ENCODE measurements at places on chromosomes 3 and 15.

DNA sequence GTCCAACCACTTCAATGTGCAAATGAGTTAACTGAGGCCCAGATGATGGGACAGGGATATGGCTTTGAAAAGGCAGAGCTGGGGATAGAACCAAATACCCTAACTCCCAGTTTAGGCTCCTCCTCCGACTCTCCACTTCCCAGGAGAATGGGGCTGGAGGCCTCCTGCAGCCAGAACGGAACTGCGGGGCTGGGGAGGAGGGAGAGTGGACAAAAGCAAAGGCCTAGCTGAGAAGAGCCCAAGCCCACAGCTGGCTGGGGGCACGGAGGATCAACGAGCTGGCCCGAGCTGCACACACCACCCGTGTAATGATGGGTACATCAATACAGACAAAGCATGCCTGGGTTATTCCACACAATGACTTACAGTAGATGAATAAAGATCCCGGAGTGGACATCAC lies 74.8 kb downstream of the NUP210 start:
- DNase-seq = no peak

- DNase-seq = no peak
Observed at GRCh38 chr15:28868744-28869345, 16.9 kb upstream of the APBA2 start.

- no peak for DNase-seq
Observed at GRCh38 chr3:38314112-38314763, 32.1 kb downstream of the SLC22A14 start.

DNA sequence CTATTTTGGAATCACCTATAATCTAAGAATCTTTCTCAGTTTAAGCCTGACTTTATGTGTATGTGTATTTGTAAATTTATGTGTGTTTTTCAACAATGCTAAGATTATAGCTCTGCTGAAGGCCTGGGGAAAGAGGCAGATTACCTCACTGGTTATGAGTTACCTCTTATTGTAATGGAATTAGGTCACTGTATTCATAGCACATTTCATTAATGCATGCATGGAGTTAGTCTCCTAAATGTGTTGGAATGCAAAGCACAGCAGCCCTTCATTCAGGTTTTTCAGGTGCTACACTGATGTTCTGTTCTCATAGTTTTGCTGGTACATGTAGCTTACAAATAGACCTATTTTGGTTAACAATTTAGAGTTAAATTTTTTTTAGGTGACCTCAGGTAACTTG lies 9.5 kb downstream of the GPR87 start:
- DNase-seq = no peak

DNA sequence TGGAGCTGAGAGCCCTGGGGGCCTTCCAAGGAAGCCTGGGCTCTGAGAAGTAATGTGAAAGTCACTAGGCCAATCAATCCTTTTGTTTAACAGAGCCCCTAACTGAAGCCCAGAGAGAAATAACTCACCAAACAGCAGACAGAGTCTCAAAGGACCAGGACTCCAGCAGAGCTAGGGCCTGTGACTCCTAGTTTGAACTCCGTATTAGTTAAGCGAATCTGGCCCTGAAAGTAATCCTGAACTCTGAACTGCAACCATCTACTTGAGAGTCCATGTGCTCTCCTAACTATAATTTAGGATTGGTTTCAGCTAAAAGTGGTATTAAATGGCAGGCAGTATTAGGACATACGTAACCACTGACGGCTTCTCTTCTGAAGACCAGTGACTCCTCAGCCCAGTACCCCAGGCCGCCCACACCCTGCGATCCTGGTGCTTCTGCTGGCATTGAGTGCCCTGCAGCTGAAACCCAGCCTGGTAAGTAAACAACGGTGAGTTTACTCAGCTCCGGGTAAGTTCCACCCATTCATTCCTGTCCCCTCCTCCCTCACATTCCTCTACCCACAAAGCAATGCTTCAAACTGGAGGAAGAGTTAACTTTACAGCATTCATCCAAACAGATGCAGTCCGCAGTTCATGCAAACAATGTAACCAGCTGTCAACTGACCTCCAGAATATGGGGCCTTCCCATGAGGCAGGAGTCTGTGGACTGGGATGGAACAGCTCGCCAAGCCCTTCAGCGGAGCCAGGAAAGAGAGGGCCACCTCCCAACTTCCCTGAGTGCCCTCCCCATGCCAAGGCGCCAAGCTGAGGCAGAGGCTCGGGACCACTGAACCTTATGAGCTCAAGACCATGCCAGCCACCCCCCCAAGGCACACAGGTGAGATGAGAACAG lies 7.3 kb downstream of the MYO5C start:
- DNase-seq = no peak

GRCh38 chr3:178971614-178972013 lies 100.0 kb downstream of the ZMAT3 start:
- DNase-seq = no peak

DNA sequence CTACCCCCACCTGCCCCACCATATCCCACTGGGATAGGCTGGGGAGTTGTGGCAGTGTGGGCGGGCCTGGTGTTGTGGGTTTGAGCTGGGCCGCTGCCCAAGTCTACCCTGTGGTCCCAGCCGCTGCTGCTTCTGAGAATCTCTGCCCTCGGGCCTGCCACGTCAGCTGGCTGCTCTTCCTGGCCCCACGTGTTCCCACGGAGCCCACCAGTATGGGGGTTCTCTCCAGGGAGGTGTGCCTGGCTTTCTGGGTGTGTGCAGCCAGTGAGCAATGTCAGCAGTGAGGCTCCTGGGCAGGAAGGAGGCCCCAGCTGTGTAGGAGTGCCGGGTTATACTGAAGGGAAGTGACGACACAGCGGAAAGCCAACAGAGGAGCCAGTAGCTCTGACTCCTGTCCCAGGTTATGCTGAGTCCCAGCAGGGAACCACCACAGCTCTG lies 10.5 kb downstream of the GNAI2 start:
- DNase-seq = peak; percentile 68

GRCh38 chr3:128036119-128036518 lies 16.1 kb upstream of the SEC61A1 start:
- DNase-seq = no peak

DNA sequence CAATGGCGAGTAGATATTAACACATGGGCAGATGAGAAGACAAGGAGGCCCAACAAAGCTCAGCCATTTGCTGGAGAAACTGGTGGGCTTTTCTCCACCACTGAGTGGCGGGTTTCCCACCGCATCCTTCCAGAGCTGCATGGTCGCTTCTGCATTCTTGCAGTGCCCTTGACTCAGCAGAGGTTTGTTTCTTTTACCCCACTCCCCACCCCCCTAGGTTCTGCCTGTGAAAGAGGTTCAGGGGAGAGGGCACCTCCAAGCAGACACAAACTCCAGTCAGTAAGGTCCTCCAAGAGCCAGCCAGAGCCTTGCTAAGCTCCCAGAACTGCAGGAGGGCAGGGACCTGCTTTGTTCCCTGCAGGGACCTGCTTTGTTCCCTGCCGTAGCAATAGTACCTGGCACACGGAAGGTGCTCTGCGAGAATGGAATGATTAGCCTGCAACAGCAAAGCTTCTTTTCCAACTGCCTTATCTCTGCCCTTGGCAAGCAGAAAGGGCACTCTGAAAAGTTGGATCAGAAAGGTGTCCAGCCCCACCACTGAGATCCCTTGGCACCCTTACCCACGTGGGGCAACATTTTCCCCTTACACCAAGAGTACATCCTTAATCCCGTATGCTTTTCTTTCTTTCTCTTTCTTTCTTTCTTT lies 1.4 kb downstream of the PAQR5 start:
- DNase-seq = no peak

- no peak for DNase-seq
Observed at GRCh38 chr3:171801738-171802589, 8.3 kb downstream of the PLD1 start.
